Globus pallidus (tissue), 1 donor: ENCODE measurements at places on chromosomes 11 and 22.

DNA sequence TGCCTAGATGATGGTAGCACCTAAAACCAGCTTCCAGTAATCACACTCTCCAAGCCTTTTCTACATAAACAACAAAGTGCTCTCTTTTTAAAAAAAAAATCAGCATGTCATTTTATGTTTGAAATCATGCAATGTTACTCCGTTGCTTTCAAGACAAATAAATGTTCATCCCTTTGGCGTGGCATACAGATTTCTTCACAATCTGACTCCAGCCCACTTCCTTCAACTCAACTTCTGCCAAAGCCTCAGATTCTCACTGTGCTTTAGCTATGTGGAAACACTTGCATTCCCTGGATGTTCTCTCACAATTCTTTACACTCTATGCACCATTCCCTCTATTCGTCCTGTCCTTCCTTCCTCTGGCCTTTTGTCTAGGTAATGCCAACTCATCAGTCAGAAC is 206.3 kb upstream of the BLID start:
- no peak for DNase-seq

DNA sequence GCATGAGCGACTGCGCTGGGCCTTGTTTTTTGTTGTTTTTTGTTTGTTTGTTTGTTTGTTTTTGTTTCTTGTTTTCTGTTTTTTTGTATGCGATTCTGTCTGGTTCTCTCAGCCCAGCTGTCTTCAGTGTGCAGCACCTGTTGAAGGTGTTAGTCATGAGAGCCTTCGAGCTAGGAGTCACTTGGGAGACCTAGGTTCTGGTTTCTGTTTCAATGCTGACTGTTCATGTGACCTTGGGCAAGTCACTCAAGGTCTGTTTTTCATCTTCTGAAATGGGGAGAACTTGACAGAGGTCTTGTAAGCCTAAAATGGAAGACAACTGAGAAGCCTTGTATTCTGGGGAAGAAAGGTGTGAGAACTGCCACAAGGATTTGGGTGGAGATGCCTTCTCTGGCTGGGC is 1.8 kb downstream of the DCPS start:
- no peak for DNase-seq

DNA sequence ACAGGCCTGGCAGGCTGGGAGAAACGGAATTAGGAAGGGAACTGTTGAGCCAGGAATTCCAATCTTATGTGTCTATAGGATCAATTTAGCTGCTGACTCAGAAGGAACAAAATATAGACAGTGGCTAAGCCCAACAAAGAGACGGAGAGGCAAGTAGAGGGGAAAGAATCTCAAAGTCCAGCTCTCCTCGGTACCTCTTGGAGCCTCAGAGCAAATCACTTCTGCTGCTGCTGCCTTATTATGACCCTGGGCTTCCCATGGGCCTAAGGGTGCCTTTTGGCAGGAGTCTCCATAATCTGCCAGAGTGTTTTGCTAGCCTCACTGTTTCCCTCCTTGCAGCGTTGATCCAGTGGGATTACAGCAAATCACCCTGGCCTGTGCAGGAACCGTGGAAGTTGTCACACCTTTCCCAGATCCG is 31.7 kb downstream of the PAX6 start:
- no peak for DNase-seq

DNA sequence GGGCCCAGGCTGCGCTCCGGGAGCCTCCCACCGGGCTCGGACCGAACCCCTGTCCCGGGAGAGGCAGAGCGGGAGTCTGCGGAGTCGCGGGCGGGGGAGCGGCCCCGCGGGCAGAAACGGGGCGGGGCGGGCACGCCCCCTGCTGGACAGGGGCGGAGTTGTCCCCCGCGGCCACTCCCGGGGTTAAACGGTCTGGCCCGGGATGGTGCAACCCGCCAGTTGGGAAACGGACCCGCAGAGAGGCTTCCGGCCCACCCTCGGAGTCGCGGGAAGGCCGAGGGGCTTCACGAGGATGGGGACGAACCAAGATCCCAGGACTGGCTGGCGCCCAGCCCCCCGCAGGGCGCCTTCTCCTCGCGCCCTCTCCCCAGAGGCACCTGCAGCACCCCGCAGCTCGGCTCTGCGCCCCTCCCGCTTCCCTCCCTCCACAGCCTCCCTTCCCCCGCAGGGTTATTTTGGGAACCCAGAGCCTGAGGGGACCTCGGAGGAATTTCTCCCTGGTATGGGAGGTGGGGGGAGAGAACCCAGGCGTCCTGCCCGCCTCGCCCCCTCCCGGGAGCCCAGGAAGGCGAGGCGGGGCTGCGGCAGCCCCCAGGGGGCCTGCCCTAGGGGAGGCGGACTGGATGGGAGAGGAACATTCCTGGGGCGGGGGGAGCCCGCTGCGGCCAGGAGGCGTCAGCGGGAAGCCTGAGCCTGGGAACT is 902 bp downstream of the RASGRP2 start:
- peak; percentile 34 for DNase-seq

DNA sequence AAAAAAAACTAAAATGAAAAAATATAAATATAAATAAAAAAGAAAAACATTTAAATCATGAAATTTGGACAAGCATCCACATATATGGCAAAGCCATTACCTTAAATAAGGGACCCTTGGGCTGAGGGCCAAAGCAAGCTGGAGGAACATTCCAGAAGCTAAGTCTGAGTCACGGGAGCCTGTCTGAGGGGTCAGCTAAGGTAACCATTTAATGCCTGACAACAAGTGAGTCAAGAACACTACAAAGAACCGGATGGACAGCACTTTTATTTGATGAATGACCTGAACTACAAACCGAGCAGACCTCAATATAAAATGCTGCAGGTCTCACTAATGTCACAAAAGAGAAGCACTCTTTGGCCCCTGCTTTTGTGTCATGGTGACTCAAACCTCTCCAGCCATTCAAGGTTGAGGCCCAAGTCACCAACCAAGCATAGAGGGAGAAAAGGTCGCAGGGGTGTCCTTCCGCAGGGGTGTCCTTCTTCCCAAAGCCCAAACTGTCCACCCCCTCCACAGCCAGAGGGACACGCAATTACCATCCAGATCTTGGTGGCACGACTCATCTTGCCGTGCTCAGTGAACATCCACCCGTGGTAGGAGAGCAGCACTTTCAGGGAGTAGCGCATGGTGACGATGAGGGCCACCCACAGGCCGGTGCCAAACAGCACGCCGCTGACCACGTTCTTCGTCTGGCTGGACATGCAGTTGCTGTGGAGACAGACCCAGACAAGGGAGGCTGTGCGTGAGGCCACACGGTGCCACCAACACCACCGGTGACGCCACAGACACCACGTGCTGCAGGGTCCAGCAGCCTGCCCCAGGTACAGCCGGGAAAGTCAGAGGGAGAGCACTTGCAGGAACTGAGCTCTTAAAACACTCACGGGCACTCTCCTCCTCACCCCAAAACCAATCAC is 34.5 kb downstream of the CPT1A start:
- no peak for DNase-seq

GRCh38 chr22:48256776-48257684 is 1494.6 kb downstream of the TBC1D22A start:
- no peak for DNase-seq

DNA sequence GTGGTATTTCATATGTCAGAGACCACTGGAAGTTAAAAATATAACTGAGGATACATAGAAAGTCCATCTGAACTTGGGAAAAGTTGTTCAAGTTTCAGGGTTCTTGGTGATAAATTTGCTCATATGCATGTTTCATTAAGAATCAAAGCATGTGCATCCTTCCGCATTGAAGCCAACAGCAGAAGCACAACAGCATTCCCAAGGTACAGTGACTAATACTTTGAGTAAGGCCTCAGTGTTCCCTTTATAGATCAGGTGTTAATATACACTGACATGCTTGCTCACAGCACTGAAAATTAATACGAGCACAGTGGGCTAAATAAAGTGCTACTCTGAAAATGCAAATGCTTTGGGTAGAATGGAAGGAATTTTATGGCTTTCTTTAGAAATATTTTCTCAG is 691.1 kb downstream of the METTL15 start:
- DNase-seq: no peak

GRCh38 chr11:44199298-44199697 is 103.8 kb downstream of the EXT2 start:
- DNase-seq: no peak

DNA sequence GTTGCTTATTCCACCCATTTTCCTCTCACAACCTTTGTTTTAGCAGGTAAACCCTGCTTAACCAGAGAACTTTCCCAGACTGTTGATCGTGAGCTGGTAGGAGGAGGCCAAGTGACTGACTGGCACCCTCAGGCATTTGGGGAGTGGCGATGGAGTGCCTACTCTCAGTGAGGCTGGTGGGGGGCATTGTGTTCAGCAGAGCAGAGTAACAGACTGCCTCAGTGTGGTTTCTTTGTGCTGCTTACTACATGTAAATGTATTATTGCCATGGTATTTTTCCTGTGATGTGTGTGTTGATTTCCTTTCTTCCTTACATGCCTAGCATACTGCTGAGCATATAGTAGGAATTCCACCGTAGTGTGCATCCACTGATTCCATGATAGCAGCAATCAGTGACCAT is 2.6 kb downstream of the MARK2 start:
- DNase-seq: no peak

- DNase-seq: no peak
Observed at GRCh38 chr11:30741039-30741550, 154.9 kb upstream of the MPPED2 start.

DNA sequence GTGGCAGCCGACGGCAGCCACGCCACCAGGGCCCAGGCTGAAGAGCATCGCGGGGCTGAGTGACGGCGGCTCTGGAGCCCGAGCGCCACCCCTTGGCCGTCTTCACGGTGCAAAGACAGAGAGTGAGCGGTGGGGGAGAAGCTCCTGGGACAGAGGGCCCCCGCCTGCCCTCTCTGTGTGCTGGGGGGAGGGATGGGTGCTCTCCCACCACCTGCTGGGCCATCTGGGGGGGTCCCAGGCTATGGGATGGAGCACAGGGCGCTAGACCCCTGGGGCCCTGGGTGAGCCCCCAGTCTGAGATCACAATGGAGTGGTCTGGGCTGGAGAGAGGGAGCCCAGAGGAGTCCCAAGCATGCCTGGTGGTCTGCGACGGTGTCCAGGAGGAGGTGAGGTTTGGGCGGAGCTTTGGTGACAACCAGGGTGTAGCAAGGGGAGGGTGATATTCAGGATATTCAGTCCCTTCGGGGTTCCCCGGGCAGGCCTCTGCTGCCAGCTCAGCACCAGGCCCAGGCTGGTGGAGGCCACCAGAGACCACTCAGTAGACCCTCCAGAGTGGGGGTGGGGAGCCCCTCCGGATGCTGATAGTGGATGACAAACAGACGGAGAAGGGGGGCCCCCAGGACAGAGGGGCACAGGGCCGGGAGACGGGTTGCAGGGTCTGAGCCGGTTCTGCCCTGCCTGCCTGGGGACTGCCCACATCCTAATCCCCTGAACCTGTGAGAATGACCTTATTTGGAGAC is 78.1 kb upstream of the PRR5 start:
- DNase-seq: no peak

GRCh38 chr11:125772834-125773505 is 5.7 kb downstream of the PATE2 start:
- no peak for DNase-seq

DNA sequence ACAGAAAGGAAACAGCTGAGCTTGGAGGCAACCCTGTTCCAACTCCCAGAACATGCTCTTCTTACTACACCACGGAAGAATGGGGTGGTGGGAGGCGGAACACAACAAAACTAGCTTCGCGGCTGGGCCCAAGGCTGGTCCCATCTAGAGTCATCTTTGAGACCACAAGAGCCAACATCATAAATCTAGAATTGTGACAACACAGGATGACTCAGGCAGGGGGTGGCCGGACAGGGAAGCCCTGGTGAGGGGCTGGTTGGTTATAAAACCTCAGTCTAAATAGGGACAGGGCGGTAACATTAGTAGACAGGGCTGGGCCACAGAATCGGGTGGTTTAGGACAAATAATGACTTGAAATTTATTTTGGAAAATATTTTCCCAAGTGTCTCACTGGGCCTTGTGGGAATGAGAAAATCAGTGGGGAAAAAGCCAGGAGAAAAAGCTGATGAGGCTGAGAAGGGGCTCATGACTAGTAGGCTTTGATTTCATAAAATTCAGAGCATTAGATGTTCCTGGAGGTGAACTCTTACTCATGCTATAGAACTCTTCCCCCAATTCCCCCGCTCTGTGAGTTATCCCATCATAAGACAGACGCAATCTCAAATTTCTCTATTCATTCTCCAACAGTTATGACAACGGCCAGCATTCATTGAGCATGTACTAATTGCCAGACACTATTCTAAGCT is 151.8 kb upstream of the TIMP3 start:
- no peak for DNase-seq

GRCh38 chr11:64151337-64151736 is 14.6 kb downstream of the MACROD1 start:
- DNase-seq: no peak

DNA sequence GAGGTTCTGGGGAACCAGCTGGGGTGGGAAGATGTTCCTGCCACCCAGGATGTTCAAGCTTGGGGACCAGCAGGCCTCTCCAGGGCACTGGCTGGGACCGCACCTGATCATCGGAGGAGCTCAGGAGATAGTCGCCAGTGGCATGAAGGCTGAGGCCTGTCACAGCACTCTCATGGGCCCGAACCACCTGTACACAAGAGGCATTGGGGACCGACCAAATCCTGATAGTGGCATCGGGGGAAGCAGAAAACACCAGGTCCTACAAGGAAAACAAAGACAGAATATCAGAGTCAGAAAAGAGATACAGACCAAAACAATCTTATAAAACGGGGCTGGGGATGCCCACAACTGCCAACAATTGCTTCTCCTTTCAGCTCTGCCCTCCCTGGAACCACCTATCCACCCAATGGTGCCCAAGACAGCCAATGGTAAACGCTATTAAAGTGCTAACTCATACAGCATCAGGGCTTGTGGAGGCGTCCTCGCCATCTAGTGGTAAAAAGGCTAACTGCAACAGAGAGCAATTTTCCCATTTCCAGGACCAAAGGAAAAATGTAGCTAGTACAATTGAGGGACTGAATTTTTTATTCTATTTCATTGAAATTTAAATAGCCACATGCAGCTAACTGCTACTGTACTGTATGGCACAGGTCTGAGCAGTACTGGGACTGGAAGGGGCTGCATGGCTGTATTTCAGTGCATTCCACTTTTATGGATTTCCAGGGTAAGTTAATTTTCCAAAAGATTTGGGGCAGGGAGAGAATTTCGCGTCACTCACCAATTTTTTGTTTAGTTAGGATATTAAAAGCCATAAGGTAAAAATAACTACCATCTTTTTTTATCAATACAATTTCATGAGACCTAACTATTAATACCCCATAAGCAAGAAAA is 7.1 kb downstream of the PRPF19 start:
- no peak for DNase-seq

DNA sequence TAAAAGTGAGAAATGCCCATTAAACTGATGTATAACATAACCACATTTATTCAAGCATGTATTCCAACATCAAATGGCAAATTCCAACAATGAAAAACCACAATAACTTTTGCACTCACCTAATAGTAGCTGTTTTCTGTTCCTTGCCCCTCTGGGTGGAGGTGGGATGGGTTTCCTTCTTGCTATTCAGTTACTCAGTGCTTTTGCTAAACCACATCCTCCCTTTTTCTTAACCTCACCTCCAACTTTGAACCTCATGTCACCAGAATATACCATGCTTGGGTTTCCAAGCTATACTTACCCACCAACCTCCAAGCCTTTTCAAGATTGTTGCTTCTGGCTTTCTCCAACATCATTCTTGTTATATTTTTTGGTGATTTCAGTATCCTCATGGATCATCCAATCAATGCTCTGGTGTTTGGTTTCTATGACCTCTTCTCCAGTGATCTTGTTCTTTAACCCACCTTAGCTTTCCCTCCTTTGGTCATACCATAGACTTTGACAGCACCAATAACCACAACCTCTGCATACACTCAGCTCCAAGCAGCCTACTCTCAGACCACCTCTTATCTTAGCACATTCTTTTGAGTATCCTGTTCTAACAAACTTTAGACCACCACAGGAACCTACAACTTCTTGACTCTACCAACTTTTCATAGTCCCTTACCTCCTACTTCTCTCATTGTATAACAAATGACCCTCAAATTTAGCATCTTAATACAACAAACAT is 3.2 kb upstream of the CCDC15 start:
- DNase-seq: no peak
